ENCODE measurements at places on chromosomes 7 and 10.

DNA sequence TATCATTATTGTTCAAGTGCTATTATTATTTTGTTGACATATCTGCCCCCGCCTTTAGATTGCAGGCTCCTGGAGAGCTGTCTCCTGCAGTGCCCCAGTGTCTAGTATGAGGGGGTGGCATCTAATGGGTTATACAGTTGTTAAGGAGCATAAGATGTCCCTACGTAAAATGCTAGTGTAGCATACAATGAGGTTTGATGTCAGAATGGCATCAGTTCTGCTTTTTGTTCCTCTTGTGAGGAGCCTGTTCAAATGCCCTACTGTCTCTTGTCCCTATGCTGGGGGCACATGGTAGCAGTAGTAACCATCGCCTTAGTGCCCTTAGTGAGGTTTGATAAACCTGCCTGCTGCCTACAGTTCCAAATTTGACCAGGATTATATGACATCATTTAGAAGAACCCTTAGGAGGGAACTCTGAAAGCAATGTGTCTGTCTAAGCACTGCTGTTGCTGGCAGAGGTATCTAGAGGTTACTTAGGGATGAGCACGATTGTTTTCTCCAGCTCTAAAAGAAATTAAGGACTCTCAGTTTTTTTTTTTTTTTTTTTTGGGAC, 9.7 kb downstream of the CREM start:
- no peak for DNase-seq

DNA sequence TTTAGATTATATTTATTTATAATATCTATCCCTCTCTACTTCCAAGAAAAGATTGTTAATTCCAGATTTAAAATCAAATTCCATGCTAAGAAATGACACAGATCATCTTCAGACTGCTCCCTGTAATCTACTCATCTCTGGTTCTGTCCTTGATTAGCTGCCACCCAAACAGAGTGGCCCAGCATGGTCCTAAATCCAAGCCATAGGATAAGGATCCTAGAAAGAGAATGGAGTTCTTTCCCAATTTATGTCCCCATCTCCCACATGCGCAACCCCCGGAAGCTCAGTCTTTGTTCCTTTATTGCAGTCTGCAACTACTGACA, 23.4 kb upstream of the HDAC9 start:
- no peak for DNase-seq

DNA sequence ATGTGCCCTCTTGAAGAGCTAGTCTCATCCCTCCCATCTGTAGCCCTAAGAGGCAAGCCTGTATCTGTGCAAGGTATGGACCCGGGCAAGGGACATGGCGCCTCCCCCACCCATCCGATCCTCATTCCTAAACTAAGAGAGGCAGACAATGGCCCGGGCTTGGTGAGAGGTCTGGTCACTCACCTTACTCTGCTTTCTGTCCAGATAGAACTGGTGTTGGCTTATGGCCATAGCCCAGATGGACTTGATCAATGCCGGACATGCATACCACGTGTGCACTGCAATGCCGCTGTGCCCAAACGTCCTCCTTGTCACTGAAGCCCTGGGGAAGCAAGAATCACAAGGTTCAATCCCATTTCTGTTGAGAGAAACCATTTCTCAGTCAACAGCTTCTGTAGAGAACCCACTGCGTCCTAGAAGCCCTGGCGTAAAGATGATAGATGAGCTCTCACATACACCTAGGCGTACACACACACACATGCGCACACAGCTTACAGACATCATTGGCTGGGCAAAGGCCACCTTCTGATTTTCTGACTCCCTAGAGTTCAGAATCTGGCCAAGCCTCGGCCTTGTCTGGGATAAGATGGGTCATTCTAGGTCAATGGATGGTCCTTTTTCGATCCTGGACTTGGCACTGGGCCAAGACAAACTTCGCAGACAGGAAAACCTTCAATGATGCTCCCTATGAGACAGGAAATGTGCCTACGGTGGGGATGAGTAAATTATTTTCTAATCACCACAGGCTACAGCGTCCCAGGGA, 114.6 kb downstream of the PRPF18 start:
- no peak for DNase-seq

DNA sequence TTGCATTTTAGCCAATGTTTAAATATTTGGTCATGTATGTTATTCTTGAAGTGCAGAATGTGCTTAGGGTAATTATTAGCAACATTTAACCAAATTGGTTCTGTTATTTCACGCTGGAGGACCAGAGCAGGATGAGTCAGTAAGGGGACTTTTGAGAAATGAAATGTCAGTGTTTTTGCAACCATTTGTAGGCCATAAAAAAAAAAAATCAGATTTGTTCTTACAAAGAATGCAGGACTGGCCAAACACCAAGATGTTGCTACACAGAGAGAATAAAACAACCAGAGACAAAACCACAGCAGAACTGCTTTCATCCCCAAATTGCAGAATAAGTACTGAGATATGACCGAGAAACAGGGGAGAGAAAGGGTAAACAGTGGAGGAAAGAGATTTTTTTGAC, 62.1 kb downstream of the TPST1 start:
- DNase-seq: peak; percentile 96

DNA sequence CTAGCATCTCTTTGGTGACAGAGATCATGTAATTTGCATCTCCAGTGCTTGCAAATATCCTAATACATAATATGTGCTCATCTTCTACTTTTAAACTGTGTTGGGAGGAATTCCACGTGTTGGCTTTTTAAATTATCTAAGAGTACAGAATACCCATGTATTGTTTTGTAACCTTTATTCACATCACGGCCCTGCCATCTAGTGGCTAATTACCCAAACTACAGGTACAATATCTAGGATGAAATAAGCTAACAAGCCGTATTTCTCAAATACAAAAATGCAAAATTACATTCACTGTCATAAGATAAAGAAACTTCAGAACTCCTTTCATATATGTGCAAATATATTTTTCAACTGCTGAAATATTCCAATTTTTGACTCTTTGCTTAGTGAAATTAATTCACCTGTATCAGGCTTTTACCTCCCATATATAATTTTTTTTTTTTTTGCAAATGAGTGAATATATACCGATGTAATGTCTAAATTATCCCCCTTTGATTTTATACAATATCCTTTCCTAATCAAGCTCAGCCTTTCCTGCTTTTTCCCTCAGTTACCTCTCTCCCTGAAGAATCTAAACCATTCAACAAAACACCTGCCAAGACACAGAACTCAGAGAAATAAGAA, 30.3 kb upstream of the LSM8 start:
- peak; percentile 13 for DNase-seq

GRCh38 chr7:71144963-71145362, 13.0 kb downstream of the GALNT17 start:
- DNase-seq: no peak

- no peak for DNase-seq
Observed at GRCh38 chr10:23780331-23780730, 341.5 kb downstream of the OTUD1 start.

GRCh38 chr10:114281006-114281405, 42.0 kb downstream of the VWA2 start:
- no peak for DNase-seq

All from fibroblast of lung (primary cell).